ENCODE measurements at places on chromosomes 12 and 14. TPM values are rescaled to one million over a fixed set of nuclear protein-coding genes. Genes with fewer than 3 reads are reported as not detected.

GRCh38 chr12:3247077-3247476, 169.9 kb downstream of the TSPAN9 start:
- H3K4me1 ChIP-seq = peaks cover 16% of the 10 kb centered on the region
- no peaks in the 10 kb centered on the region for H3K27me3 ChIP-seq
- H3K36me3 ChIP-seq = no peaks in the 10 kb centered on the region

The VRTN gene
- total RNA-seq = not detected

DNA sequence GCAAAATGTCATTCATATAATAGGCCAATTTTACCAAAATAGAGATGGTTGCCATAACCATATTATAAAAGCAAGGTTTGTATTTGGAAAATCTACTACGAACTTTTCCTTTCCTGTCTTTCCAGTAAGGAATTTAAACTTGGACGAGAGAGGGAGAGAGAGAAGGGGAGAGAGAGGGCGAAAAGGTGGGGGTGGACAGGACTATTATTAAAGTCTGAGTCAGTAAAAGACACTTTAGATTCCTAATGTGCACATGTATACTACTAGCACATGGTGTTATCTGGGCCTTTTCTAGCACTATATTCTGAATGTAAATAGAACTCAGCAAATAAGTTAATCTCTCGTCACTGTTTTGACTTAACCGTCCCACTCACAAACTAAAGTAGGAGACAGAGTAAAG, 30.4 kb upstream of the FBLN5 start:
- no peak for DNase-seq
- H3K27me3 ChIP-seq = no peaks in the 10 kb centered on the region
- H3K36me3 ChIP-seq = peaks cover 30% of the 10 kb centered on the region
- no peak overlapping the region for H3K27ac ChIP-seq
- peaks cover 18% of the 10 kb centered on the region for H3K4me1 ChIP-seq

The HNRNPA1 gene
- total RNA-seq = 274 TPM

GRCh38 chr12:95730457-95730856, 60.1 kb downstream of the NTN4 start:
- peaks cover 8% of the 10 kb centered on the region for H3K4me1 ChIP-seq
- H3K4me3 ChIP-seq = no peak overlapping the region

- peak overlapping the region; percentile 64 for H3K27ac ChIP-seq
- no peak overlapping the region for H3K4me3 ChIP-seq
- H3K4me1 ChIP-seq = peaks cover 34% of the 10 kb centered on the region
- no peak for DNase-seq
- no peaks in the 10 kb centered on the region for H3K27me3 ChIP-seq
Observed at GRCh38 chr12:52925717-52926595, 21.1 kb upstream of the KRT8 start.

The CRIP1 gene
- total RNA-seq = 56.5 TPM

The CLEC4E gene
- 5.1 TPM for total RNA-seq

DNA sequence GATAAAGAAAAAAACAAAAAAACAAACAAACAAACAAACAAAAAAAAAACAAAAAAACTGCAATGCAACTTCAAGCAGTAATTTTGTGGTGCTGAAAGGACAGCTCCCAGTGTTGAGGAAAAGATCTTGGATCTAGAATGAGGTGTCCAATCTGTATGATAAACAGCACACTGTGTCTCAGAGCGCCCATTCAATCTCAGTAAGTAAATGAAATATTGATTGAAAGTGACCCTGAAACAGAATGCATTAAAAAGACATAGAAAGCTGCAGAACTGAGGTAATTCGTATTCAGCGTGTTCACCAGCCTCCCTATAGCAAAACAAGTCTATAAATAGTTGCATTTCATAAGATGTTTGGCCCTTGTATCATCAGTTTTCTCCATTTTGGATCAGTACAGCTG, 153.0 kb downstream of the NOVA1 start:
- H3K27me3 ChIP-seq = no peaks in the 10 kb centered on the region
- peaks cover 4% of the 10 kb centered on the region for H3K36me3 ChIP-seq
- H3K4me3 ChIP-seq = no peak overlapping the region

The SPTB gene
- total RNA-seq = 2.5 TPM

DNA sequence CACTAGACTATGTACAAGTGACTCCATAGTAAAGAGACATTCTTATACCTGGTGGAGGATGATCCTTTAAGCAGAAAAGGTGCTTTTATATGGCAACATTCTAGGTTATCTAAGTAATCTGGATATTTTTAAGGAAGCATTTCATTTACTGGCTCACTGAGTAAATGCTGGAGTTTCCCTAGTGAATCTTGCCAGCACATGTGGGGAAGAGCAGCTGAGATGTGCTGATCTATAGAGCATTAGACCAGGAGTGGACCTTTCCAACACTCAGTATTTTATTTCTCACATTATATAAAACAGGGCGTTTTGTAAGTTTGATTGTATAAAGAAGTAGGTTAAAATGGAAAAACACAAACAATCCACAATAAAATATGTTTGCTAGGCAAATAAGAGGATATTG, 478.5 kb downstream of the ATP23 start:
- H3K36me3 ChIP-seq = no peaks in the 10 kb centered on the region
- no peak for DNase-seq
- no peak overlapping the region for H3K27ac ChIP-seq
- no peaks in the 10 kb centered on the region for H3K27me3 ChIP-seq
- H3K4me1 ChIP-seq = no peaks in the 10 kb centered on the region

The LBHD2 gene
- not detected for total RNA-seq

The GYS2 gene
- not detected for total RNA-seq

- H3K27me3 ChIP-seq = no peaks in the 10 kb centered on the region
- no peak for DNase-seq
- peaks cover 26% of the 10 kb centered on the region for H3K4me1 ChIP-seq
- H3K27ac ChIP-seq = no peak overlapping the region
- no peak overlapping the region for H3K4me3 ChIP-seq
Observed at GRCh38 chr12:3311027-3311402, 180.0 kb upstream of the PRMT8 start.

DNA sequence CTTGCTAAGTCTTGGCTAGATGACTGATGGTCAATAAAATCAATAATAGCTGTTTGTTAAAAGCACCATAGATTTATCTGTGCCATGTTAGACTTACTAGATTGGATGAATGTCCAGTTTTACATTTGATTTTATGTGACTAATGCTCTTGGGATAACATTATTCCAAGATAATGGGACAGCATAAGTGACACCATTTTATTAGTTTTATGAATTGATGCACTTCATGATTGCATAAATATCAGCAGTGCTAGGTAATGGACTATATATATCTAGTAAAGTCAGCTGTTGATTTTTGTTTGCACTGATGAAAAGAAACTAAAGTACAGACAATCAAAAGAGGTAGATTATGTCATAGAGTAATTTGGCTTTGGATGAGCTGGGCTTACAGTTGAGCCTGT, 10.4 kb downstream of the TRIM9 start:
- no peaks in the 10 kb centered on the region for H3K4me1 ChIP-seq
- no peaks in the 10 kb centered on the region for H3K36me3 ChIP-seq
- DNase-seq = no peak

- H3K4me1 ChIP-seq = no peaks in the 10 kb centered on the region
- no peak for DNase-seq
- no peaks in the 10 kb centered on the region for H3K27me3 ChIP-seq
- H3K36me3 ChIP-seq = no peaks in the 10 kb centered on the region
- no peak overlapping the region for H3K27ac ChIP-seq
- no peak overlapping the region for H3K4me3 ChIP-seq
Observed at GRCh38 chr12:13566292-13566691, 369.8 kb downstream of the EMP1 start.

The ANO4 gene
- total RNA-seq = not detected

DNA sequence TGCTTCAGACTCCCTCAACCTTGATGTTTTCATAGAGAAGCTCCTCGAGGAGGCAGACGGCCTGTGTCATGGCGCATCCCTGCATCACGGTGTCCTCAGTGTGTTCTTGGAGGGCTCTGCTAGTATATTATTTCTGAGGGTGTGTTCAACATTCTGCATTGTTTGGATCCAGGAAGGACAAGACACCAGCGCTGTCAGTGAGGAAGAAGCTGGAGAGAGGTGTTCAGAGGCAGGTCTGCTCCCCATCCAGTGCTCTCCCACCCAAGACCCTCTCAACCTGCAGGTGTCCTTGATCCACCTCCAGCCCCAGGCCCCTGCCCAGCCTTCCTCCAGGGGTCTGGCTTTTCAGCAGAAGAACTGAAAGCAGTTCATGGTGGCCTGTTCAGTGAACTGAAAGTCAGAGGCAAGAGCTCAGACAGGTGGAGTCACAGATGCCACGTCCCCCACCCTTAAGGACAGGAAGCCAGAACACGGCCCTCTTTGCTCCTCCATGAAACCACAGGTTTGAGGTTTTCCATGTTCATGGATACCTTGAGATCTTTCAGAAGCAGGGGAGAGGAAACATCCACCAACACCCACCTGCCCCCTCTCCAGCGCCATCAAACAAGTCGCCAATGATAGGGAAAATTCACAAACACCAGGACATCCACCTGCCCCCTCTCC, 37.4 kb downstream of the DIO3 start:
- no peaks in the 10 kb centered on the region for H3K36me3 ChIP-seq
- no peak for DNase-seq
- H3K4me3 ChIP-seq = no peak overlapping the region
- no peaks in the 10 kb centered on the region for H3K4me1 ChIP-seq
- H3K27me3 ChIP-seq = no peaks in the 10 kb centered on the region
- H3K27ac ChIP-seq = no peak overlapping the region

DNA sequence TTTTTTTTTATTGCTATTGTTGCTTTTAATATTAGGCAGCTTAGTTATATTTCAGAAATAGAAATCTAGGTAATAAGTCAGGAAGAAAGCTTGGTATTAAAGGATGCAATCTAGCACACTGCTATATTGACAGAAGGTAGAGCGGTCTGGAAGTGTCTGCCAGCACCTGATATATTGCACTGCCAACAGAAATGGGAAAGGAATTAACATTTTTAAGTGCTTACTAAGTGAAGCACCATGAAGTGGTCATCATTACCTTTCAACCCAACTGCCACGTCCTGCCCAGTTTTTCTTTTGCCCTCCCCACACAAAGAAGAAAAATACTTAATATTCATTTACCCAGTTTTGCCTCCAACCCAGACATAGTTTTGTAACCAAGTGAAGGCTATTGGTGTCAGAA, 163.5 kb downstream of the KITLG start:
- H3K27me3 ChIP-seq = no peaks in the 10 kb centered on the region
- DNase-seq = no peak
- no peak overlapping the region for H3K27ac ChIP-seq

GRCh38 chr14:92797935-92798653, 4.0 kb downstream of the GOLGA5 start:
- H3K4me1 ChIP-seq = peaks cover 28% of the 10 kb centered on the region
- no peak overlapping the region for H3K4me3 ChIP-seq
- no peak for DNase-seq
- peaks cover 6% of the 10 kb centered on the region for H3K36me3 ChIP-seq
- no peaks in the 10 kb centered on the region for H3K27me3 ChIP-seq

GRCh38 chr12:92412856-92413255, 267.2 kb upstream of the BTG1 start:
- H3K4me3 ChIP-seq = no peak overlapping the region
- H3K27ac ChIP-seq = no peak overlapping the region
- H3K27me3 ChIP-seq = no peaks in the 10 kb centered on the region
- no peaks in the 10 kb centered on the region for H3K36me3 ChIP-seq

GRCh38 chr12:64450711-64451486, 1.0 kb upstream of the TBK1 start:
- H3K4me3 ChIP-seq = peak overlapping the region; percentile 89
- H3K27ac ChIP-seq = peak overlapping the region; percentile 93
- peaks cover 34% of the 10 kb centered on the region for H3K4me1 ChIP-seq
- peaks cover 5% of the 10 kb centered on the region for H3K36me3 ChIP-seq

GRCh38 chr14:96631030-96631429, 128.8 kb downstream of the PAPOLA start:
- H3K36me3 ChIP-seq = no peaks in the 10 kb centered on the region
- no peaks in the 10 kb centered on the region for H3K27me3 ChIP-seq
- H3K4me3 ChIP-seq = no peak overlapping the region
- DNase-seq = peak; percentile 82
- no peaks in the 10 kb centered on the region for H3K4me1 ChIP-seq

DNA sequence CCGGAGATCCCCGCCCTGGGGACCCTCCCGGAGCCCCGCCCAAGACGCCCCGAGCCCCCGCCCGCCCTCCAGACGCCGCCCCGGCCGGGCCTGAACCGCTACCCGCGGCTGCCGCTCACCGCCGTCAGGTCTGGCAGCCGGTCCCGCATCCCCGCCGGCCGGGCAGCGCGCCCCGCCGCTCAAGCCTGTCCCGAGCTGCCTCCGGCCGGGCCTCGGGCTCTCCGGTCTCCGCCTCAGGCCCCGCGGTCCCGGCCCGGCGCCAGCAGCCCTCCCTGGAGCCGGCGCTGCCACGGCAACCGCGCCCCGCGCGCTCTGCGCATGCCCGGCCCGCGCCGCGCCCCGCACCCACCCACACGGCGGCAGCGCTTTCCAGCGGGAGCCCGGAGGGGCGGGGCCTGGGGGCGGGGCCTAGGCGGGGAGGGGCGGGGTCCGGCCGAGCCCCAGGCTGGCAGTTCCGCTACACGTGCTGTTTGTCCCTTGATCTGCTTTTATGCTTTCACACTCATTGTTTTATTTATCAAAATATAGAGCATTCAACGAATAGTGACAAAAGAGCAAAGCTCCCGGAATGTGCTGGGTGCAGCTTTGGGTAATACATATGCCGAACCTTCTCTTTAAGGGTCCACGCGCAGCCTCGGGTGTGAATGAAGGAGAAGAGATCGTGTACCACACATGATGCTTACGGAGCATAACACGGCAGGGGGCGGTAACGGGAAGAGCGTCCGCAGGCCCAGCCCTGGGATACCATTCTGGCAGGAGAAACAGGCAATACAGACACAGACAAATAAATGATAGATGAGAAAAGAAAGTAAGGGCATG, at the start of gene STX2:
TSS of gene STX2 (minus strand) at position 300 of the 819 bp plus-strand sequence. CDS start at position 149, 151 bp downstream.
- H3K27me3 ChIP-seq = no peaks in the 10 kb centered on the region
- H3K4me1 ChIP-seq = peaks cover 36% of the 10 kb centered on the region
- no peaks in the 10 kb centered on the region for H3K36me3 ChIP-seq
- H3K27ac ChIP-seq = peak within 1 kb of the TSS; percentile 85
- peak within 1 kb of the TSS; percentile 97 for H3K4me3 ChIP-seq
- DNase-seq = peak; percentile 94

The ABCD2 gene
- 0.69 TPM for total RNA-seq

The NABP2 gene
- total RNA-seq = 34.2 TPM

Data from esophagus muscularis mucosa (tissue), 4 donors.